Activated effector memory CD4-positive, alpha-beta T cell treated with Interleukin-2 at 50 U/mL for 16 hours (primary cell): ENCODE measurements at places on chromosomes 7 and 10.

DNA sequence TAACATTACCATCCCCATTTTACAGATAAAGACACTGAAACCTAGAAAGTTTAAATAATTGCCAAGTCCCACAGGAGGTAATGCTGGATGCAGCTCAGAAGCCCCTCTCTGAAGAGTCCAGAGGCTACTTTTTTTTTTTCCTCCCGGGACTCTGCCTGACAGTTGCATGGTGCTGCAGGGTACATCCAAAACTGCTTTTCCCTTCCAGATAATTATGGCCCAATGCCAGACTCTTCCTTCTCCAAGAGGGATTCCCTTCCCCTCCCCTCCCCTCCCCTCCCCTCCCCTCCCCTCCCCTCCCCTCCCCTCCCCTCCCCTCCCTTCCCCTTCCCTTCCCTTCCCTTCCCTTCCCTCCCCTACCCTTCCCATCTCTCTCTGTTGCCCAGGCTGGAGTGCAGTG lies 122.9 kb downstream of the LSMEM1 start:
- DNase-seq: no peak

DNA sequence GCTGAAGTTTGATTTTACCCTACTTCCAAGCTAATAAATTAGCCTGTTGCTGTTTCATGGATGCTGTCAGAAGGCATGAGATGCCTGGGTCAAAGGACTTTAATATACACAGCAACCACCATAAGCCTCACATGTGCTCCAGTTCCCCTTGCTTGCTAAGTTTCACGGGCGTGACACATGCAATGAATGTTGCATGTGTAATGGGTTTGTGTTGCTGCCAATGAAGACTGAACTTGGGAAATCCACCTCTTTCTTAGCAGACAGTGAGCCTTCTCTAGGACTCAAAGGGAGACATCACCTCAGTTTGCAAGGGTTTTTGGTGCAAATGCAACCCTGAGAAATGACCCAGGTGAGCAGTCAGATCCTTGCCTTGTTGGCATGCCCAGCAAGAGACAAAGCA lies 505.5 kb upstream of the PODXL start:
- no peak for DNase-seq

GRCh38 chr10:100216006-100216405 lies 13.4 kb downstream of the CHUK start:
- no peak for DNase-seq

GRCh38 chr7:130994378-130995115 lies 260.5 kb upstream of the KLF14 start:
- DNase-seq: no peak

GRCh38 chr10:28300027-28300426 lies 2.8 kb downstream of the MPP7 start:
- DNase-seq: no peak

- DNase-seq: peak; percentile 56
Measured at GRCh38 chr10:80444646-80445319, 9.3 kb upstream of the TSPAN14 start.

GRCh38 chr10:27356738-27357137 lies 116.1 kb upstream of the ACBD5 start:
- no peak for DNase-seq

GRCh38 chr10:73743327-73743904 lies 756 bp upstream of the SEC24C start:
- DNase-seq: no peak

- DNase-seq: no peak
Measured at GRCh38 chr10:120982507-120982906, 131.3 kb downstream of the WDR11 start.

DNA sequence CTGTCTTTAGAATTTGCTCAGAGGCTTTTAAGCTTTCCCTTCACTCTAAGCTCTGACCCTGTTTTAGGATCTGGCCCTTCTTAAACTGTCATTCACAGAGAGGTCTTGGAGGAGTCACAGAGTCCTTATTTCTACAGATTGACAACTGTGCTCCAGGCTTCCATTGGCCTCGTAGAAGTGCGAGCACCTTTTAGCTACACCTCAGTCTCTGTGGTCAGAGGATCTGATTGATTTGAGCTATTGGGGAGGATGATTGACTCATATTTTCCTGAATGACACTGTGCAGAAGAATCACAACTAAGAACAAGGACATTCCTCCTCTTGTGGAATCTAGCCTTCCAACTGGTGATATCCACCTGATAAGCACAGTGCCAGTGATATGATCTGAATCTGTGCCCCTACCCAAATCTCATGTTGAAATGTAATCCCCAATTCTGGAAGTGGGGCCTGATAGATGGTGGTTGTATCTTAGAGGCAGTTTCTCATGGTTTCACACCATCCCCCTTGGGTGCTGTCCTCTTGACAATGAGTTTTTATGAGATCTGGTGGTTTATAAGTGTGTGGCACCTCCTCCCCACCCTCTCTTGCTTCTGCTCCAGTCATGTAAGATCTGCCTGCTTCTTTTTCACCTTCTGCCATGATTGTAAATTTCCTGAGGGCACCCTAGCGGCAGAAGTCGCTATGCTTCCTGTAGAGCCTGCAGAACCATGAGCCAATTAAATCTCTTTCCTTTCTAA lies 3.2 kb downstream of the CYP3A7 start:
- DNase-seq: no peak

- DNase-seq: no peak
Measured at GRCh38 chr7:32330602-32331001, 159.6 kb downstream of the LSM5 start.

GRCh38 chr10:100254191-100254590 lies 13.2 kb downstream of the CWF19L1 start:
- no peak for DNase-seq

DNA sequence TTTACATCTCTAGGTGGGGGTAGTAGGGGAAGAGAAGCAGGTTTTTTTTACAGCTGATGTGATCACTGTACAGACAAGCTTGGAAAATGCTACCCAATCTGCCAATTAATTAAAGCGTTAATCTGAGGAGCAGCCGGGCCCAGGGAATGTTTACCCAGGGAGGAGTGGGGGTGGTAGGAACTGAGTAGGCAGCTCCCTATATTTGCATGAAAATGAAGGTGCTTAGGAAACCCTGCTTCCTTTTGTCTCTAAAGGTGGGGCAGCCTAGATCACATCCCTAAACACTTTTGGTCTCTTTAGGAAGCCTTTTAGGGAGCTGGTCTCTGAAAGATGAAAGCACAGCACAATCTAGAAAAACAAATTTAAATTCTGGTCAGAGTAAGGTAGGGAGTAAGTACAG lies 53.0 kb upstream of the NFKB2 start:
- no peak for DNase-seq

GRCh38 chr10:48473704-48474103 lies 131.2 kb downstream of the ARHGAP22 start:
- DNase-seq: no peak

DNA sequence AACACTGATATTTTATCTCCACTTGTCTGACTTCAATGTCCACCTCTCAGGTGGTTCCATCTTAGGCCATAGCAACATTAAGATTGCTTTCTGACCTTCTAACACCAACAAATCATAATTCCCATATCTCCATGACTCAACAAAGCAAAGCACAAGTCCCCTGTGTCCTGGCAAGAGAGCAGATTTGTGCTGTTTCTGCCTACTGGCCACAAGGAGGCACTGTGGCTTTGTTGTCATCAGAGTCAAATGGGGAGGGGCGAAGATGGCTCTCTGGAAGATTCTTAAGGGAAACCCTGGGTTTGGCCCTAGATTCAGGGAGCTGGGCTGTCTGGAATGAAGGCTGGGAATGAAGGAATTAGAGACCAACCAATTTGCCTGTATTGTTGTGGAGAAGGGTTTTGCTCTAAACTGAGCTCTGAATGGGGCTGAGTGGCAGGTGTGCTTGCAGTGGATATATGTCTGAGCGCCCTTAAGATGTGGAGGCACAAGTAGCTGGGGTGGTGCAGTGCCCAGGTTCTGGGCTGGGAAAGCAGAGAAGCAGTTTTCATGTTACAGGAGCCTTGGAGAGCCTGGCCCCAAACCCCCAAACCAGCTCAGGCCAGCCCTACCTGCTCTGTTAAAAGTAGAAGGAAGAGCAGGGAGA lies 154.8 kb upstream of the PRSS58 start:
- no peak for DNase-seq

DNA sequence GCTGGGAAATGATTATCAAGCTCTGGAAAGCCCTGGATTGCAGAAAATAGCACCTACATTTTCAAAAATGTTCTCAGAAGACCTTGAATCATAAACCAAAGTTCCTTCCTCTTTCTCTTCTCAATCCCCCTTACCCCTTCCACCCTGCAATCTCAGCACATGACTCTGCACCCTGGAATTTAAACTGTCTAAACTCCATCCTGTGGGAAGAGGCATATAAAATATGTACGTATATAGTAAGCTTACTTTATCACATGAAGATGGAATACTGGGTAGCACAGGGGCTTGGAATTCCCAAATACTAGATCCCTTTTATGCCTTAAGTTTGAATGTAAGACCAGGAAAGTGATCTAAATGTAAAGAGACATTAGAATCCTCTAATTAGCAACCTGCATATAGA lies 7.7 kb downstream of the AGMO start:
- no peak for DNase-seq

- DNase-seq: no peak
Measured at GRCh38 chr7:116990056-116990455, 36.8 kb downstream of the ST7 start.

GRCh38 chr10:123101872-123102271 lies 33.9 kb upstream of the HMX3 start:
- DNase-seq: no peak

DNA sequence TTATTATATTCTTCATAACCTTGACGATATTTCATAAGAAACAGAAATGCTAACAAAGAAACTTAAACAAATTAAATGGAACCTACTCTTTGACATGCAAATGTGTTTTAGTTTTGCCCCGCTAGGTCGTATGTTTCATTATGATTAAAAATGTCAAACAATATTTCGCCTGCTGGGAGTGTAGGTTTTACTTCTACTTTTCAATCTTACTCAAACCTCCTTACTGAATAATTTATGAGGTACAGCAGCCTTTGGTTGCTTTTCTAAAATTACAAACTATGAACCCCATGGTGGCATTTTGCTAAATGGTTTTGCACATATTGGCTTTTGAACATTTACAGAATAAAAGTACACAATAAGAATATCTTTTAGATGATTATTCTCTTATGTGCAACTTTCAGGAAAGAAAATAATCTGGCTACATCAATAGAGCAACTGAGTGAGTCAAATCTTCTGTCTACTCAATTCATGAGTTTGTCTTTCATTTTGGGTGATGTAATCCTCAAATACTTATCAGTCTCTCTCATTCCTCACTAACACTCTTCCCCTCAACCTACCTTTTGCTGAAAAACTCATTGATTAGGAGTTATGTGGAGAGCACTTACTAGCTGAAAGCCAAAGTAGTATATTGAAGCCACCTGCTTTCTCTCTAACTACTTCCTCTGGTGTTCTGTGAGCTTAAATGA lies 1226.4 kb downstream of the XPNPEP1 start:
- no peak for DNase-seq

- no peak for DNase-seq
Measured at GRCh38 chr7:4702961-4703512, 20.9 kb downstream of the FOXK1 start.

GRCh38 chr10:103433858-103434257 lies 18.3 kb downstream of the CALHM2 start:
- DNase-seq: no peak

GRCh38 chr10:52437205-52437646 lies 123.1 kb downstream of the DKK1 start:
- DNase-seq: no peak

DNA sequence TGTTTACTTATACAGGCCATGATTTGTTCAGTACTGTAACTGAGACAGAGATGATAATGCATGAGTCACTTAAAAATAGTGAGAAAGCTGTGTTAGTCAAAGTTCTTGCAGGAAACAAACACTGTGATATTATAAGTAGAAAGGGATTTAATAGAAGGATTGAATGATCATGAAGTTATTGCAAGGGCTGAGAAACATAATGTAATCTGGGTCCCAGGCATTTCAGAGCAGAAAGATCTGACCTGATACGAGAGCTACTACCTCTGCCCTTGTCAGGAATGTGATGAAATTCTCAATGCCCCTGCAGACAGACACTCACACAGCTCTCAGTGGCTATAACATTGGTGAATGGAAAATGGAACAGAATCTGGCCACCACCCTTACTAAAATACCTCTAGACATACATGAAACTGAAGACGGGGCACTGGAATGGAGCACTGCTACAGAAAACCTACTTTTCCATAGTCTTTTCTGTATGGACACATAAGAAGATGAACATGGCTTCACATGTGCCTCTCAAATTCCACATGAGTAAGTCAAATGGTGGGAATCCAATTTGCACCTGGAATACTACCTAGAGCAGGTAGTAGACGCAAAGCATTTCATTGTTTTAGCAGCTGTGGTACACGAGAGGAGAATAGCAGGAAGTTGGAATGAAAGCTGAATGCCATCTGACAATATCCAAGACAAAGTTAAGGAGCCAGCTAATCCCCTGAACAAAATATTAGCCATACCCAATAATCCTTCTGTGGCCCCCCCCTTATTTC lies 19.1 kb upstream of the VWDE start:
- DNase-seq: no peak
